ENCODE measurements at places on chromosomes 7 and 10.

- DNase-seq: no peak
Observed at GRCh38 chr7:155948845-155949244, 136.6 kb upstream of the SHH start.

DNA sequence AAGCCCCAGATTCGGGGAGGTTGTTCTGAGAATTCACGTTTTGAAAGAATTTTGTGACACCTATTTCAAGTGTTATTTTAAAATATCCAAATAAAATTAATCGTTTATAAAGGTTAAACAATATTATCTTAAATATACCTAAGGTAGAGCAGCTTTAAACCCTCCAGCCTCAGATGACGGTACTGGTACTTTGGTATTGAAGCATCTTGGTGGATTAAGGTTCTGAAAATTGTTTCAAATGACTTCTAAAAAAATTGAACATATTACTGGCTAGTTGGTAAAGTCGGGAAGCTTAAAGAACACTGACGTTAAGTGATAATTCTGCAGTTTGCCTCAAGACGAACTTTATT is 392 bp upstream of the HUS1 start:
- no peak for DNase-seq

DNA sequence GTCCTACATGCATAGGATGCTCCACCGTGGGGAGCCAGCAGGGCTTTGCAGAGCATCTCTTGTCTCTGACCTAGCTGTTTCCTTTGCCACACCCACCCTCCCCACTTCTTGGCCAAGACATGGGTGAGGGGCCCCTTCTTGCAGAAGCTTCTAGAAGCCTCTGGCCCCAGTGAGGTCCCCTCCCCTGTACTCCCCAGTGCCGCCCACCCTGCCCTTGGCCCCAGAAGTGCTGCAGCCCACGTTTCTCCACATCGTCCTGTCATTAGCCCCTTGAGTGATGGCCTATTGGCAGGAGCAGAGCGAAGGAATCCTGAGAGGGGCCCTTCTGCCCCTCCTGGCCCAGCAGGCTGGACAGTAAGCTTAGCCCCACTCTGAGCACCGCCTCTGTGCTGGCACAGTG is 43.7 kb downstream of the ALOX5 start:
- DNase-seq: no peak

DNA sequence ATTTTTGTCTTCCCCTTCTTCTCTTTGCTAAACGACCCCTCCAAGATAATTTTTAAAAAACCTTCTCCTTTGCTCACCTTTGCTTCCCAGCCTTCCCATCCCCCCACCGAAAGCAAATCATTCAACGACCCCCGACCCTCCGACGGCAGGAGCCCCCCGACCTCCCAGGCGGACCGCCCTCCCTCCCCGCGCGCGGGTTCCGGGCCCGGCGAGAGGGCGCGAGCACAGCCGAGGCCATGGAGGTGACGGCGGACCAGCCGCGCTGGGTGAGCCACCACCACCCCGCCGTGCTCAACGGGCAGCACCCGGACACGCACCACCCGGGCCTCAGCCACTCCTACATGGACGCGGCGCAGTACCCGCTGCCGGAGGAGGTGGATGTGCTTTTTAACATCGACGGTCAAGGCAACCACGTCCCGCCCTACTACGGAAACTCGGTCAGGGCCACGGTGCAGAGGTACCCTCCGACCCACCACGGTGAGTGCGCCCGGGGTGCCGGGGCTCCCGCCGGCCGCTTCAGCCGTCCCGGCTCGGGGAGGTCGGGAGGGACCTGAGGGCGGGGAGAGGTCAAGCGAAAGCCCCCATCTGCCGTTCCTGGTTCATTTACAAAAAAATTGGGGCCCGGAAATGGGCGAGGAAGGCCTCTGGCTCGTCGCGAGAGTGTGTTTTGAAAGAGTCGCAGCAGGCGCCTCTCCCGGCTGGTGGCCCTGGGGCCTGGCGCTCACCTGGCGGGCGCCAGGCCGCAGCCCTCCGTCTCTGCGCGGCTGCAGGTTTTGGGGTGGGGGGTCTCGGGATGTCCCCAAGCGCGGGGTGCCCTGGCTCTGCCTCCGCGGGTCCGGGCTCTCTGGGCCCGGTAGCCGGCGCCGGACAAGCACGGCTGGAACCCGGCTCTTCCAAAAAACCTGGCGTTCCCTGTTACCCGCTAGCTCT is 1.2 kb downstream of the GATA3 start:
- DNase-seq: no peak

GRCh38 chr10:95327367-95327766 is 36.6 kb upstream of the PDLIM1 start:
- DNase-seq: no peak

DNA sequence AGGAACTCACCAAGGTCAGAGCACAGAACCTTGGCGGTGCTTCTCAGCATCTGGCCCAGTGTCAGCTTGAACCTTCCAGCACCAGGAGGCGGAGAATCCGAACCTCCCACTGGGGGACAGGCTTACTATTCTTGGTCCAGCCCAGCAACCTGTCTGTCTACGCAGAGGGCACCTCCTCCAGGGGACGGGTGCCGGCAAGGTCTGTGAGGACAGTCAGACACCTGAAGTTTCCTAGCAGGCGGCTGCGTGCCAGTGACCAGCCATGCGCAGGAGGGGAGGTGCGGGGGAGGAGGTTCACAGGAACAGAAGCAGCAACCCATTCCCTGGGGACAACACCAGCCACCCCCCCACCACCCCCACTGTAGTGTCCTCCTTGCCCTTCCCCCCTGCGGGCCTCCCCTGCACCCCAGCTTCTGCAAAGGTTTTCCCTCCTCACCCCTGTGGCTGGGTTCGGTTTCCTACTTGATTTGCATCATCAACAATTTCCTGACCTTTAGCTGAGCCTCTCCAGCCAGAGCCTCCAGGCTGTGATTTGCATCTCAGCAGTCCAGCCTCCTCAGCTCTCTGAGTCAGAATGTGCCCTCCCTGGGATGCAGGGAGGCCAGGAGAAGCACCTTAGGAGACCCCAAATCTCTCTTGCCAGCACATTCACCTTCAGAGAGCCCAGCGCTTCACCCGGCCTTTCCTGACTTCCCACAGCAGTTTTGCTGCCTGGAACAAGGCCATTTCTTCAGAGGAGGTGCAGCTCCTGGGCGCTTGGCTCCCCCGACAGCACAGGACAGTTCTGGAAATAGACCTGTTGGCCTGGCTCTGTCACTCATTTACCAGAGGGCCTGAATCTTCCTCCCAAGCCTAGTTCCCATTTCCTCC is 107.5 kb upstream of the NPS start:
- peak; percentile 39 for DNase-seq

- DNase-seq: no peak
Observed at GRCh38 chr10:111200505-111201186, 123.8 kb downstream of the ADRA2A start.

GRCh38 chr7:12730523-12730922 is 43.1 kb downstream of the ARL4A start:
- DNase-seq: no peak

- no peak for DNase-seq
Observed at GRCh38 chr10:31758495-31758894, 170.1 kb downstream of the ARHGAP12 start.

- DNase-seq: no peak
Observed at GRCh38 chr7:159192725-159193453, 48.2 kb upstream of the VIPR2 start.

DNA sequence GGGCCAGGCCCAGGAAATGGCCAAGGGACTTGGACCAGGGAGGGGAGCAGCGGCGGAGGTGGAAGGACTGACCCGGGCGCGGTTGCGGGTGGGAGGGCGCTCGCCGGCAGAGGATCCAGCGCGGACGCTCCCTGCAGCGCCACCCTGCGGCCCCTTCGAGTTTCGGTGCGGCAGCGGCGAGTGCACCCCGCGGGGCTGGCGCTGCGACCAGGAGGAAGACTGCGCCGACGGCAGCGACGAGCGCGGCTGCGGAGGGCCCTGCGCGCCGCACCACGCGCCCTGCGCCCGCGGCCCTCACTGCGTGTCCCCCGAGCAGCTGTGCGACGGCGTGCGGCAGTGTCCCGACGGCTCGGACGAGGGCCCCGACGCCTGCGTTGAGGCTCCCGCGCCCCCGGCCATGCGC is 16.8 kb upstream of the ZNF467 start:
- DNase-seq: no peak

- no peak for DNase-seq
Observed at GRCh38 chr7:91289633-91290254, 25.5 kb downstream of the FZD1 start.

- no peak for DNase-seq
Observed at GRCh38 chr10:2895594-2896196, 171.7 kb upstream of the PFKP start.

DNA sequence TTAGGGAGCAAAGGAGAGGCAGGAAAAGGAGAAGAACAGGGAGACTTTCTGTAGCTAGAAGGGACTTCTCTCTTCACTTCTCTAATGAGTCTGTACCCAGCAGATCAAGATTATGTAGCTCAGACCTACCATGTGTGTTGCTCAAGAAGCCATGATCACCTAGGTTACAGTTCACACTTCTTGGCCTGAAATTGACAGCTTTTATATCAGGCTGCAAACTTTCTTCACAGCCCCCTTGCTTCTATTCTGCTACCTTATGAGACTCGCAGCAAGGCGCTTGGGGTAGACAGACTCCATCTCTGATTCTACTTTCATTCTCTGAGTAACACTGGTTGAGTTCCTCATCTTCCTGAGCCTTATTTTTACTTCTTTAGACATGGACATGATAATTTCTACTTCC is 19.6 kb upstream of the GIMAP2 start:
- no peak for DNase-seq

GRCh38 chr10:112189465-112189864 is 5.9 kb upstream of the GPAM start:
- no peak for DNase-seq

DNA sequence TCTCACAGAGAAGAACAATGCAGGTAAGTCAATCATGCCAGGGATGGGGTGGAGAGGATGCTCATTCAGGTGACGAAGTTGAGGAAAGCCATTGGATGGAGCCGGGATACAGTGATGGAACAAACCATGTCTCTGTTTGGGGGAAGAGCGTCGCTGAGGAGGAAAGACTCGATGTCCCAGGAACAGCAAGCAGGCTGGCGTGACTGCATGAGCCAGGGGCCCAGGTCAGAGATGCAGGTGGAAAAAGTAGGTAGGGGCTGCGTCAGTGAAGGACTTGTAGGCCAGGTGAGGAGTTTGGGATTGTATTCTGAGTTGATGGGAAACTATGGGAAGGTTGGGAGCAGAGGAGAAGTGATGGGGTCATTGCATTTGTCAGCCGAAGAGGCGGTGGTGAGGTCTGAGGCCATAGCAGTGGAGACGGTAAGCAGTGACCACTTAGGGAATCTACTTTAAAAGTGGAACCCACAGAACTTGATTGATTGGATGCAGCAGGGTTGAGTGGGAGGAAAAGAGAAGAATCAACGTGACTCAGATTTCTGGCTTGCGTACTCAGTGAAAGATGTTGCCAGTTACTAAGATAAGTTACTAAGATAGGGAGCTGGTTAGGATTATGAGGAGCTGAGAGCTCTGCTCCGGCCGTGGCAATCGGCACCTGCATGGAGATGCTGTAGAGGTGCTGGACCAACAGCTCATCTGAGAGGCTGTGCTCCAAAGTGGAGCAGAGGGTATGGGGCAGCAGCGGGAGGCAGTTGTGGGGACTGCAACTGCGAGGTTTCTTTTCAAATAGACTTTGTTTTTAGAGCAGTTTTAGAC is 12.5 kb upstream of the IL2RA start:
- no peak for DNase-seq

GRCh38 chr7:25392588-25393338 is 164.5 kb upstream of the NPVF start:
- no peak for DNase-seq

GRCh38 chr10:48626986-48627731 is 22.3 kb upstream of the ARHGAP22 start:
- DNase-seq: no peak

- DNase-seq: peak; percentile 91
Observed at GRCh38 chr7:22822486-22823141, at the start of gene TOMM7. Gene TOMM7 (minus strand): TSS chr7:22822849. CDS start chr7:22822779, 70 bp downstream.

GRCh38 chr7:142323706-142324105 is 65.8 kb upstream of the PRSS58 start:
- DNase-seq: no peak

DNA sequence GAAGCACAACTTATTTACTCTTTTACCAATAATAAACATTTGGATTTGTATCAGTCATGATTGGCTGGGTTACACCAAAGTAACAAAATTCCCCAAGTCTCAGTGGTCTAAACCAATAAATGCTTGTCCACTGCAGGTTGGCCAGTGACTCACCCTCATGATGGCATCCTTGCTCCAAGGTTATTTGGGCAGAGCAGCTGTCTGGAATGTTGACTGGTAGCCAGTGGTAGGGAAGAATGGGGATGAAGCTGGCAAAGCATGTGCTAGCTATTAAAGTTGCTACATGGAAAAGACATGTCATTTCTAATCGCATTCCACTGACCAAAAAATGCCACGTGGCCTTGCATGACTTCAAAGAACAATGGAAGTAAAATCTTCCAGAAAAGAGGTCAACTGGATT is 1168.7 kb upstream of the CELF2 start:
- DNase-seq: no peak

DNA sequence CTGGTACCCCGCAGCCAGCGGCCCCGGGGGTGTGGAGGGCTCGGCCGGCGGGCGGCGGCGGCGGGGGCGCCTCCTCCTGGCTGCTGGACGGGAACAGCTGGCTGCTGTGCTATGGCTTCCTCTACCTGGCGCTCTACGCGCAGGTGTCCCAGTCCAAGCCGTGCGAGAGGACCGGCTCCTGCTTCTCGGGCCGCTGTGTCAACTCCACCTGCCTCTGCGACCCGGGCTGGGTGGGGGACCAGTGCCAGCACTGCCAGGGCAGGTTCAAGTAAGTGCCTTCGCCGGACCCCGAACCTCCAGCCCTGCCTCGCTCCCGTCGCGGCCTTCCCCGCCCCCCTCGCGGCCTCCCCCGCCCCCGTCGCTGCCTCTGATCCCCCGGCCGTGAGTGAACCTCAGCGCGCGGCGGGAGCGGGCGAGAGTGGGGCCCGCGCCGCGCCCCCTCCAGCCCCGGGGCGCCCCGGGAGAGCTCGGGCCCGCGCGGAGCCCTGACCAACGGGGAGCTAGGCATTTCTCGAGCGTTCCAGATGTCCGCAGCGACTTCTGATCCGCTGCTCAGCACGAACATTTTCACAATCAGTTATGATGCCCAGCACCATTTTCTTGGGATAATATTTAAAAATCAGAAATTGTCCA is 727 bp downstream of the ATRNL1 start:
- DNase-seq: no peak

DNA sequence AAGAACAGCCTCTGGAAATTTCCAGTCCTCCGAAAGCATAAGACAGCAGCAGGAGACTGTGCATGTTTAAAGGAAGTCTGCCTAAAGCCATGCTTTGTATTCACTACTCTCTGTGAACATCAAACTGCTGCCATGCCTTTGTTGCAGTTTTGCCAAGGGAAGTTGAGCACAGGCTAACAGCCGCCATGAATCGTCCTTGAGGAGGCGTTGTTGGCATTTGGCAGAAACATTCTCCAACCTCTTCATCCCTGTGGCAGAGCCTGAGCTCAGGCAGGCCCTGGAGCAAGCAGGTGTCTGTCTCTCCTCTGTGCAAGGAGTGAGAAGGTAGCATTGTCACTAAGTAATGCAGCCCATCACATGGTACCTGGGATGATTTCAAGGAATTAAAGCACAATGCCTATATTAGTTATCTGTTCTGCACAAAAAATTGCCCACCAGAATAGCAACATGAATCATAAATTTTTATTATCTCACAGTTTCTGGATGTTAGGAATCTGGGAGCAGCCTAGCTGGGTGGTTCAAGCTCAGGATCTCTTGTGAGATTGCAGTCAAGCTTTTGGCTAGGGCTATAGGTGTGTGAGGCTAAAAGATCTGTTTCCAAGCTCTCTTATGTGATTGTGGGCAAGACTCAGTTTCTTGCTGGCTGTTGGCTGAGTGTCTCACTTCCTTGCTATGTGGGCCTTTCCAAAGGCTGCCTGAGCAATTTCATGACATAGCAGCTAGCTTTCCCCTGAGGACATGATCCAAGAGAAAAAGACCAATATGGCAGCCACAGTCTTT is 46.5 kb upstream of the KIAA1217 start:
- no peak for DNase-seq

- DNase-seq: no peak
Observed at GRCh38 chr10:93459466-93459865, 22.7 kb downstream of the MYOF start.

All from left renal pelvis (tissue), 4 donors.